ENCODE measurements at places on chromosomes 12 and 14.

DNA sequence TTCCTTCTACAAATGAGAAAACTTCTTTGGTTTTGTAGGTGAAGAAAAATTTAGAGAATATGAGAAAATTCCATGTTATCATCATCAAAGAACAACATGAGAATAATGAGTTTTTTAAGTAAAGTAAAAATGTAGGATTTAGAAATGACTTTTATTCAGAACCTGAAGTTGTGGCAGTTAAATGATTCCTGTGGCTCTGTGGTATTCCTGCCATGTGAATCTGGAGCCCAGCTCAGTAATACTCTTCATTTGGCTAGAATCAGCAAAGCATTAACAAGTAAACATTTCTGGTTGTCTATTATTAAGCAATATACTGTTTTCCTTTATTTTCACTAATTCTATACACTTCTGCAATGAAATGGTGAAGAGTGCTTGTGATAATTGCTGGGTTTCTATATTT is 95.6 kb upstream of the E2F7 start:
- no peak for DNase-seq

- DNase-seq, result no peak
Observed at GRCh38 chr12:98896938-98897337, 251.8 kb downstream of the APAF1 start.

DNA sequence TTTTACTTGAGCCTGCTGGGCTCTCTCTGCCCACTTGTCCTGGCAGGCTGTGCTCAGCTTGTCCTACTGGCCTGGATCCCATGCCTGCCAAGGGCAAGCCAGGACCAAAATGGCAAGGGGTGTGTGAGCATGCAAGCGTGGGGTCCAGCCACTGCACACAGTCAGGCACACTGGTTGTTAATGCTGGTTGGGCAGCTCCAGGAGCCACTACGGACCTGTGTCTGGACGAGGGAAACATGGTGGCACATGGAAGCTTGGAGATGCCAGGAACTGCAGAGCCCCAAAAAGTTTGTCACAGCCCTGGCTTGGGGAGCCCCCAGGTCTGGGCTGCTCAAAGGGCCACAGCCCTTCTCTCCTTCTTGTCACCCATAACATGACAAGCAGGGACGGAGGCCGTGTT is 83.8 kb downstream of the ACSS3 start:
- no peak for DNase-seq

DNA sequence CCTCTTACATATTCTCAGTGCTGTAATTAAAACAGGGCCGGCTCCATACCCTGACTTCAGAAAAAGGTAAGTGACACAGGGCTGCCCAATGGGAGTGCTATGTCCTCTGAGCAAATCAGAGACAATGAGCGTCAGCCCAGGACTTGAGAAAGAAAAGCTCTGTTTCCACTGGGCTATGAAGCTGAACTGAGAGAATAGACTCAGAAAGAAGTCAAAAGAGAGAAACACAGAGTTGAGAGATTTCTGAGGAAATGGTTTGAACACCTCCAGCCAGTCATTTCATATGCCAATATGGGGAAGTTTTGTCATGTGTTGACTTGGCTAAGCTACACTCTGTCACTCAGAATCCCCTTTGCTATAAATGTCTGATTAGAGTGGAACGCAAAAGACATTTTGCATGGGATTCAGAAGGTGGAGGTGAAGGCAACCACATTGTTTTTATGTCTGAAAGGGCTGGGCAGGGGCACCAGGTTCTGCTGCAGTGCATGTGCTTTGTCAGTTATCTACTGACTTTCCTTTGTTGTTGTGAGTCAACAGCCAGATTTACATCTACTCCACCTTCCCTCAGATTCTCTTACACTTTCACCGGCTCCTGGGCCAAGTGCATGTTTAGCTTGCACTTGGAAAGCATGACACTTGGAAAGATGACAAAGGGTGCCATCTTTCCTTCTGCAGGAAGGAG is 313.3 kb downstream of the DUSP6 start:
- no peak for DNase-seq

DNA sequence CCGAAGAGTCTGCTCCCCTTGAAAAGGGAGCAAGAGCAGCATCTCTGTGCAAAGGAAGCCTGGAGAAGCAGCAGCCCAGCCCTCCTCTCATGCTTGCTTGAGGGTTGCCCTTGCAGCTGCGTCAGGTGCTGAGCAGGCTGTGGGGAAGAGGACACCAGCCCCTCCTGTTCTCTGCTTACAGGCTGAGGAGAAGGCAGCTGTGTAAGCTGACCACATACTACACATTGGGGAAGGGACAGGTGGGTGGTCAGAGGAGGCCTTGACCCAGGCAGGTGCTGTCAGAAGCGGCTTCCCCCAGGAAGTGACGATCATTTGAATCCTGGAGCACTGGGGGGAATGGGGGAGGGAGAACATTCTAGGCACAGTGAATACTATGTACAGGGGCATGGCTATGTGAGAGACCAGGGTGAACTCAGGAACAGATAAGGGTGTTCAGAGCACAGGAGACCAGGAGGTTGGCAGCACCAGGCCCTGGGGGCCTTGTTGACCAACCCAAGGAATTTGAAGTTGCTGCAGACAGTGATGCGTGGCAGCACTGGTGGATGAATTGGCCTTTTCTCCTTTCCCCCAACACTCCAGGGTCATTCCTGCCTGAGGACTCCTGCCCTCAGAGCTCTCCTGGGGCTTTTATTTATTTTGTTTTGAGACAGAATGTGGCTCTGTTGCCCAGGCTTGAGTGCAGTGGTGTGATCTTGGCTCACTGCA is 2.7 kb upstream of the KLC1 start:
- DNase-seq, result no peak

DNA sequence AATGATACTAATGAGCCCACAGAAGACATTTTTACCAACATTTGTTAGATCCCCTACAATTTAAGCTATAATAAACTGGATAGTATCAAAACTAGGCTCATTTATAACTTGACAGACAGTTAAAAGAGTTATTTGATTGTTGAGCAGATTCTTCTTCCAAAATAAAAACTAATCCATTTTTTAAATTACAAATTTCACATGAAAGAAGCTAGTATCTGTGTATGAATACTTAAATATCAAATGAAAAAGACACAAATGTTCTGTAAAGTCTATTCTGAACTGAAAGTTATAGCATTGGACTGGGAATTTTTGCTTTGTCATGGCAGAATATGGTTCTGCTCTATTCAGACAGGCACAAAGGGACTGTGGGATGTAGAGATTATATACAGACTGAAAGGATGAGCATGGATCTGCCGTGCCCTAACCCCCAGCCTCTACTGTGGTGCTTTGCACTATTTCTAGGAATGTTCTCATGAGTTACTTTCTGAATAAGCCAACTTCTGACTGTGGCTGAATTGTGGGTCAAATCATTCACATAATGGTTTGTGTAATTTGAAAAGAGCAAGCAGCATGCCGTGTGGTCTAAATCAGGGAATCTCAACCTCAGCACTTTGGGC is 352.7 kb downstream of the KCNH5 start:
- DNase-seq, result no peak

DNA sequence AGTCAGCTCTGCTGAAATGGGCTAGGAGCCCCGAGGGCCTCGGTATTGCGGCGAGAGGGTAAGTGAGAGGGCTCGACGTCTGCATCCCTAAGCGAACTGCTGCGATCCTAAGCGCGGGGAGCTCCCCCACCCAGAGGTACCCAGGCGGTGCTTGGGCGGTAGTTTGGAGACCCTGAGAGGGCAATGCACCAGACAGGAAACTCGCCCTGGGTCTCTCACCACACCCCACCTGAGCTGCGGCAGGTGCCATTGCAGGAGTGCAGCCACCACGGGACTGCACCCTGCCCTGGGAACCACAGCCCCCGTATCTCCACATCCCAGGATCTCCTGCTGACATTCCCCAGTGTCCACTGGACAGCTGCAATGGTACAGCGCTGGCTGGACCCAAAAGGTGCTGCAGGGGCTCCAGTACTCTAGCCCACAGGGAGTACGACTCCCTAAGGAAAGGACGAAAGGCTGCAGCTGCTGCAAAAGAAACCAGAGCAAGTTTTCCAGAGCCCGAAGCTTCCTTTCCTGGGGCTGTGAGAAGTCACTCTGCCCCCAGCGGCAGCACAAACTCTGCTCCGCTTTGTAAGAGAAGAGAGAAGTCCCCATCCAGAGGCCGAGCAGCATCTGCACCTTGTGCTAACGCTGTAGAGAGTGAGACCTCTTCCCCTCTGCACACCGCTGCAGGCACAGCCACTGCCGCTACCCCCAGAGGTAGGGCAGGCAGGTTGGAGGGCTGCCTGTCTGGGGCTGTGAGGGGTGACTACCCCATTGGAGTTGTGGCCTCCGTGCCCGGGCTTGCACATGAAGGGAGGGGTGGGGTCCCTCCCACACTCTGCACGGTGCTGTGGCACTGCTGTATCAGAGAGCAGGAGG is 31.1 kb upstream of the MON2 start:
- DNase-seq, result peak; percentile 60

DNA sequence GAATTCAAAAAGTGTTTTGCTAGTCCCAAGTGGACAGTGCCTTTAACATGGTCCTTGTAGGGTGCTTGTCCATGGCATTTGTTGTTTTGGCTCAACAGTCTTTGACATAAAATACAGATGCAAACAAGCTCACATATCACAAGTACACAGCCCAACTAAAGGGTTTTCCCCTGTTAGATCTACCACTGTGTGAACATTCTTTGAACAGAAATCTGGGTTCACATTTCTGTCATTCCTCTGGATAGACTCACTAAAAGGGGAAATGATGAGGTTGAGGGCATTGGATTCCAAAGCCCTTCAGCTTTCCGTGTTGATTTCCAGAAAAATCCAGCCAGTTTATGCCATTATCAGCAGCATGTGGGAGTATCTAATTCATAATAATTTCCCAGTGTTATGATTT is 54.1 kb downstream of the EP400 start:
- no peak for DNase-seq

DNA sequence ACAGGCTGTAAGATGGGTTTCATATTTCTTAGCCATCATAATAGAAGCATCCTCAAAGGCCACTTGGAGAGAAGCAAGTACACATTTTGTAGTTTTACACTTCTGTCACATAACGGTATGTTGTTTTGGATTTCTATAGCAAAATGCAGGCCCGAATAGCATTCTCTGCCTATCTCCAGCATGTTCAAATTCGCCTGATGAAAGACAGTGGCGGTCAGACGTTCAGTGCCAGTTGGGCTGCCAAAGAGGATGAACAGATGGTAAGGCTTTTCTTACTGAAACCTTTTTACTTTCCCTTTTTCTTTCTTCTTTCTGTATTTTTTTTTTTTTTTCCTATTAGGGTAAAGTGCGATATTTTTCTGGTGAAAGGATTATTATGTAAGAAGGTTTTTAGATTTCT is 110.5 kb downstream of the TTLL5 start:
- DNase-seq, result no peak

GRCh38 chr12:63934936-63935335 is 90.4 kb downstream of the SRGAP1 start:
- no peak for DNase-seq

- DNase-seq, result no peak
Observed at GRCh38 chr14:102825307-102826095, 48.3 kb downstream of the TRAF3 start.

GRCh38 chr12:56288705-56289387 is 11.3 kb downstream of the CS start:
- no peak for DNase-seq

DNA sequence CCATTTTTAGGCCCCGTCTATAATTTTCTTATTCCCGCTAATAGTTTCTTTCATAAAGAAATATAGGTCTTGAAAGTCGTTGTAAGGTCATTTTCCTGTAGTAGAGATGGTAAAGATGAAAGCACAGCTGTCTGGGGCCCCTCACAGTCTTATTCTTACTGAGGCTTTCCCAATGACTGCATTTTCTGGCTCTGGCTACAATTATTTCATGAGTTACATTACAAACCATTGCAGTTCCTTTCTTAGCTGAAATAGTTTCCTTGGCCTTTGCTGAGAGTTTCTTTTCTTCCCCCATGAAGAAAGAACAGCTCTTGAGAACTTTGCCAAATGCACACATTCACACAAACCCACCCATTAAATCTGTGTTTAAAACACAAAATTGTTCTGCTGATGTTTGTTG is 113.0 kb downstream of the DYRK2 start:
- no peak for DNase-seq

GRCh38 chr14:69285661-69286255 is 25.8 kb downstream of the GALNT16 start:
- DNase-seq, result no peak

- DNase-seq, result no peak
Observed at GRCh38 chr14:29007990-29008389, 241.4 kb downstream of the FOXG1 start.

- no peak for DNase-seq
Observed at GRCh38 chr14:36940476-36940875, 231.9 kb downstream of the SLC25A21 start.

DNA sequence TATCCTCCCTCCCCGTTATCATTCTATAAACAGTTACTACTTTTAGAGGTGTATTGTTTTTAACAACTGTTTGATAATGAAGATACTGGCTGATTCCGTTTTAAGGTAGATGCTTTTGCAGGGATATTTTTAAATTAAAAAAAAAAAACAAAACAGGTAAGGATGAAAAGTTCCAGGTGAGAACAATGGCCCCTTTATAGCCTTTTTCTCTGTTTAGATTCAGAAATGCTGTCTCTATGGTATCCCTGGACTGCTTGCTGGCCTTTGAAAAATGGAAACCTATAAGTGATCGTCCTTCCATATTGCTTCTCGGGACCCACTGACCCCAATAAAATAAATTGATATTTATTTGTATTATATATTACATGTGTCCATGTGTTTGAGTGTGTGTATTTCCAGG is 23.2 kb upstream of the ANO6 start:
- DNase-seq, result no peak

- no peak for DNase-seq
Observed at GRCh38 chr12:10131111-10131690, 1.2 kb upstream of the CLEC7A start.

GRCh38 chr14:69841656-69842055 is 37.6 kb upstream of the SMOC1 start:
- DNase-seq, result no peak

DNA sequence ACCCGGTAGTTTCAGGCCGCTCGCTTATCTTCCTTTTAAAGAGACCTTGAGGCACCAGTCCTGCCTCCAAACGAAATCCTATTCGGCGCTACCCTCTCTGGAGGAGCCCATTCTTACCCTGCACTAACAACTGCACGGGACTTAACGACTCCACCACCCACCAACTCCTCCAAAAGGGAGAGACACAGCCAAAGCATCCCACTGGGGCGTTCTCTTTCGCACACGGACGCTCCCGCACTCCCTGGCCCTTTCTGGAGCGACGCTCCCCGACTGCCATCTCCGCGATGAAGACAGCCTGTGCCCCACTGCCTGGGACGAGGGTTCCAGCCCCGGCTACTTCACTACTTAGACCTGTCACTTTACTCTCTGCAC is 650 bp downstream of the GALC start:
- DNase-seq, result no peak

- DNase-seq, result no peak
Observed at GRCh38 chr14:90527978-90528377, 131.1 kb downstream of the CALM1 start.

GRCh38 chr12:93055221-93055620 is 126.1 kb upstream of the EEA1 start:
- DNase-seq, result no peak

Measured in germinal center (tissue), 1 donor.